NCI-H1092 treated with DMSO at 0.1 percent for 48 hours (cell line): ENCODE measurements at places on chromosomes 13 and 19.
A peak's percentile ranks its signal among the peaks of the same experiment; 100 is the strongest.

- DNase-seq, result no peak
These were observed 9.6 kb downstream of the CAPN12 start for GRCh38 chr19:38734426-38735256.

GRCh38 chr19:10207026-10207425 lies 12.3 kb upstream of the DNMT1 start:
- no peak for DNase-seq

DNA sequence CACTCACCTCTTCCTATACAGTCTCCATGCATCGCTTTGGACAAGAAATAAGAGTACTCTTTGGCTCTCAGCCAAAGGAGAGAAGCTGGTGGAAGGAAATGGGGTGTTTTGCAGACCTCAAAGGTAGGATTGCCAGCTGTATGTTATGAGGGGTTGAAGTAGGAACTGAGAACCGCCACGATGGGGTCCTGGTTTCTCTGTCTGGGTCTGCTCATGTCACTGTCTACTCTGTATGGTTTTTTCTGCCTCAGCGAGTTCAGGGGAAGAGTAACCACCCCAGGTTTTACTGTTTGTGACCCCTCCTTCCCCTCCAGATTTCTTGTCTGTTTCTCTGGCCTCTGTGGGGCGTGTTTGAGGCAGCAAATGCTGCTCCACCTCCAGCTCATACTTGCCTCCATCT lies 4.1 kb downstream of the ZNF805 start:
- no peak for DNase-seq

- peak; percentile 9 for DNase-seq
These were observed 2.4 kb downstream of the DZIP1 start for GRCh38 chr13:95642028-95642621.

- DNase-seq, result no peak
These were observed 4.4 kb downstream of the GAS6 start for GRCh38 chr13:113859311-113860050.

DNA sequence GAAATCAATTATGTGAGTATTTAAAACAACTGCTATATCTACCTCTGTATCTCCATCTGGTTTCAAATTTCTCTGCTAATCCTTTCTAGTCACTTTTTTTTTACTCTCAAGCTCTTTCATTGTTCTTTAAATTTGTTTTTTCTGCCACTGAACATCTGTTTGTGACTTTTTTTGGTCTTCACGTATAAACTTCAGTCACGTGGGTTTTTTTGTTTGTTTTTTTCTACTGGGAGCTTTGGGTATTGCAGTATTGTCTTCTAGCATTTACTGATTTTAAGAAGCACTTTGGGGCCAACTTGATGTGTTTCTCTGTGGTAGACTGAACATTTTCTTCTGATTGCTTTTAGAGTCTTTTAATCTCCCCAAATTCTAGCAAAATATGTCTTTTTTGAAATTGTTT lies 262.6 kb upstream of the RXFP2 start:
- DNase-seq, result no peak

GRCh38 chr19:35213663-35214632 lies 14.6 kb downstream of the FAM187B start:
- peak; percentile 41 for DNase-seq

DNA sequence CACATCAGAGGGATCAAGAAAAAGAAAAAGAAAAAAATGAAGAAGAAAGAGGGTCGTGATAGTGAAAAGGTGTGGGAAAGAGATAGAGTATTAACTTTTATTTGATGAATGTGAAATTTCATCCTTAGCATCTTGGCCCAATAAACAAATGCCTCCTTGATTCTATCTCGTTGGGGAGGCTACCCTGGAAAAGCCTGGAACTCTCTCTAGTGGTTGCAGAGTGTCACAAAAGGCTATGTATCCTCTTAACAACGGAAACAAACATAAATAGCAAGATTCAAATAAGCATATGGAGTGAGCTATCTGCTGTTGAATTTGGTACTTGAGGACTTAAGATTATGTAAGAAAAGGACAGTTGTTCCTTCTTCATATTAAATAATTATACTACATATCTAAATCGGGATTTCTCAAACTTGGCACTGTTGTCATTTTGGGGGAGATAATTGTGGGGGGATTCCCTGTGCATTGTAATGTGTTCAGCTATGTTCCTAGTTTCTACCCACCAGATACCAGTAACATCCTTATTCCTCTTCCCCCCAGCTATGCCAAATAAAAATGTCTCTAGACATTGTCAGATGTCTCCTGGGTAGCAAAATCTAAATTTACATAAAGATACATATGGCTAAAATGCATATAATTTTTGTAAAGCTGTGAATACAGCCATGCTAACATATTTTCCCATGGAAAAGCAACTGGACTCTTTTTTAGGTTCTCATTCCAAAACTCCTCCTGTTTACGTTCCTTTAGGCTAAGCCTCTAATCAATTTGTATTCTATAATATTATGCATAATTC lies 557.2 kb downstream of the DCT start:
- no peak for DNase-seq

GRCh38 chr19:19280561-19280960 lies 7.5 kb upstream of the TM6SF2 start:
- peak; percentile 13 for DNase-seq
